ENCODE measurements at places on chromosomes 3 and 15.

- DNase-seq: no peak
Measured at GRCh38 chr15:101474983-101475382, 14.5 kb downstream of the PCSK6 start.

GRCh38 chr3:56302417-56302816, 165.8 kb downstream of the ERC2 start:
- no peak for DNase-seq

- DNase-seq: no peak
Measured at GRCh38 chr15:36210426-36210825, 369.0 kb upstream of the CDIN1 start.

DNA sequence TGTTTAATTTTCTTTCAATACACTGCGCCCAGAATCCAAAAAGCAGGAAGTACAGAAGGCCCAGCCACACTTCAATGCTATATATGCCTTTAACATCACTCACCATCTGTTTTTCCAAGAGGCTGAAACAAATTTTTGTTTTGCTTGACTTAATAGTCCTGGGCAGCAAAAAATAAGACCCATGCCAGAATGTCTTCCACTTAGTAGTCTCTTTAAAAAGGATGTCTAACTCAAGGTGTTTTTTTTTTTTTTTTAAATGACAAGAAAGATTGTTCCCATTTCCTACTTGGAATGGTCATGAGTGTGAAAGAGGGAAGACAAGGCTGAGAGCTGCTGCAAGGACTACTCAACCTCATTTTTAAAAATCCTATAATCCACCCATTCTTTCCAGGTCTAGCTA, 590.3 kb upstream of the SGO1 start:
- DNase-seq: no peak

DNA sequence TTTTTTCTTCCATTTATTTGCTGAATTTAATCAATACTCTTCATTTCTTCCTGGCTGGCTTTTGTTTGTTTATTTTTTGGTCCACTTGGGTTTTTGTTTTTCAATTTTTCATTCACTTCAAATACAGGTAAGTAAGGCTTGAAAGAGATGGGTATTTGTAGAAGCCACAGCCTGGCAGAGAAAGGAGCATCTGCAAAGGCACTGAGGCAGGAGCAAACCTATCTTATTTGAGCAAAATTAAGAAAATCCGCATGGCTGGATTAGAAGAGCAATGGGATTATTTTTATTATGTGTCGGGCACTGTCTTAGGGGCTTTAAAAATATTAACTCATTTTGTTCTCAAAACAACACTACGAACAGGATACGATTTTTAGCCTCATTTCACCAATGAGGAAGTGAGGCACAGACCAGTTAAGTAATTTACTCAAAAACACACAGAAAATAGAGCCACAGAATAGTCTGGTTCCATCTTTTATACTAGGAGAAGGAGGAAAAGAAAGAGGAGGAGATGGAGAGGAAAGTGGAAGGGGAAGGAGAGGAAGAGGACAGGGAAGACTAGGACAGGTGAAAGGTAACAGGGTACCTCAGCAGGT, 35.1 kb upstream of the CCDC80 start:
- DNase-seq: no peak

- no peak for DNase-seq
Measured at GRCh38 chr3:36543276-36543997, 163.1 kb downstream of the STAC start.

- no peak for DNase-seq
Measured at GRCh38 chr15:33888176-33888575, 80.1 kb upstream of the CHRM5 start.

GRCh38 chr15:46848704-46849103, 868.6 kb upstream of the SEMA6D start:
- peak; percentile 72 for DNase-seq

GRCh38 chr3:194758716-194759115, 73.0 kb downstream of the FAM43A start:
- DNase-seq: no peak

GRCh38 chr3:86948822-86949221, 42.1 kb downstream of the VGLL3 start:
- no peak for DNase-seq

- no peak for DNase-seq
Measured at GRCh38 chr3:34261001-34261385, 462.6 kb downstream of the PDCD6IP start.

DNA sequence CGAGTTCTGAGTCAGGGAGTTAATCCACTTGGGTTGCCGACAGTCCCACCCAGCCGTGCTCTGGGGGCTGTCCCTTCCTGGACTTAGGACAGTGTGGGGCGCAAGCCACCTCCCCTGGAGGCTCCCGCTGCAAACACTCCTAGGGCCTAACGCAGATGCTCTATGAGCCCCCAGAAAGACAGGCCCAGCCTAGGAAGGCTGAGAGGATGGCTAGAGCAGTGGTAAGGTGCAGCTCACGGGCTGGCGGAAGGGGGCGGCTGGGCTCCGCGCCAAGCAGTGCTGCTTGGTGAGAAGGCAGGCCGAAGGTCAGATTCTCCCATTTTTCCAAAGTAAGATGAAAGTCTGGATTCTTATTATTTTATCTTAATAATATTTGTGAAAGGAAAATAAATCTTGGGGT, 84.6 kb upstream of the ALDH1L1 start:
- DNase-seq: no peak

DNA sequence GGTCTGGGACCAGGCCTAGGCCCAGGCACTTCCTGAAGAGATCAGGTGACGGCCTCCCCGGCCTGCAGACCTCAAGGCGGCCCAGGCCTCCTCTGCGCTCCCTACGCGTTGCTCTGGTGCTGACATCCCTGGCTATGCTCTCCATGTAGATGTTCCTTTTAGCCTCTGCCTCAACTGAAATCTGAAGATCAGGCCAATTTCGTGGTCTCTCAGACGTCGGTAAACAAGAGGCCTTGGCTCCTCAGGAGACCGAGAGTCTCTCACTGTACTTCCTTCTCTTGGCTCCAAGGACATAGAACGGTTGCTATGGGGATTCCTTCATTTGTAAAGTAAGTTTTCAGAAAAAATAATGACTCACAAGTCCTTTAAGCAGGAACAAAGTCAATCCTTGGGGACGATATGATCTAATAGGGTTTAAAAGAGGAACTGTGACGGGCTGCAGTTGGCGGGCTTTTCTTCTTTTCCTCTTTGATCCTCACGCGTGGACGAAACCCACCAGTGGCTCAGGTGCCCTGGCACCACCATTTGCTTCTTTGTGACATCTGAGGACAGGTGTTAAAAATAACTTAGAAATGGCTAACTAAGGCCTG, 55.6 kb upstream of the CGNL1 start:
- no peak for DNase-seq

DNA sequence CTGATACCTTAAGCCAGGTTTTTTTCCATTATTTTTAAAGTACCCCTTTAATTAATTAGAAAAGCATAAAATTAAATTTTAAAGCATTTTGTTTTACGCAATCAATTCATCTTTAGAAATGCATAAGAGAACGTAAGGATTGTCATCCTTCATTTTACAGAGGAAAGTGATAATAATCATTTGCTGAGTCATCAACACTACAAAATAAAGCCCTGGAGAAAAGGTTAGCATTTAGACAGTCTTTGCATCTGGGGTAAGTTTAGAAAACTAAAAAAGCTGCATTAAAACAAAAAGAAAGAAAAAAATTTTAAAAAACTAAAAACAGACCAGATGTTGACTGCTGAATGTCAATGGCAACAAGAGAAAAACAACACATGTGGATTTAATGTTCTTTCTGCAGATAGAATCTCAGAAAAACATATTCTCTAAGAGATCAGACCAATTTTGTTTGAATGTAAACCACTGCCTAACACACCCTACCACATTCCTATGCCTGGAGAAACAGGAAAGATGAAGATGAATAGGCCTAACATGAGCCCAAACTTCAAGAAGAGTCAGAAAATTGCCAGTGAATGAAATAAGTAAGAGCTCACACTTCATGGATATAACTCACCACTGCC, 59.9 kb downstream of the SUCNR1 start:
- DNase-seq: no peak

DNA sequence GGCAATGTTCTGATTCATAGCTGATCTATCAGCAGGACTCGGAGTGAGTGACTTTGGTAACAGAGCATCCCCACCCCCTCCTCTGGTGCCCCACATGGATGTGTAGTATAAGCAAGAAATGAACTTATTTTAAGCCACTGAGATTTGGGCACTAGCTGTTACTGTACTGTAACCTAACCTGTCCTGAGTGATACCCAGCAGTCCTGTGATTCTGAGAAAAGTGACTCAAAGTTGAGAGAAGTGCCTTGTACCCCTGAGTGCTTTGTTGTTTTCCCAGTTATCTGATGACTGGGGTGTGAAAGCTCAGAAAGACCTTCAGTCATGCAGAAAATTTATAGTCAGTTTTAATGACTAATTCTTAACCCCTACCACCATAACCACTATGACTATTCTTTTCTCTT, 439.9 kb upstream of the RBMS3 start:
- DNase-seq: no peak

DNA sequence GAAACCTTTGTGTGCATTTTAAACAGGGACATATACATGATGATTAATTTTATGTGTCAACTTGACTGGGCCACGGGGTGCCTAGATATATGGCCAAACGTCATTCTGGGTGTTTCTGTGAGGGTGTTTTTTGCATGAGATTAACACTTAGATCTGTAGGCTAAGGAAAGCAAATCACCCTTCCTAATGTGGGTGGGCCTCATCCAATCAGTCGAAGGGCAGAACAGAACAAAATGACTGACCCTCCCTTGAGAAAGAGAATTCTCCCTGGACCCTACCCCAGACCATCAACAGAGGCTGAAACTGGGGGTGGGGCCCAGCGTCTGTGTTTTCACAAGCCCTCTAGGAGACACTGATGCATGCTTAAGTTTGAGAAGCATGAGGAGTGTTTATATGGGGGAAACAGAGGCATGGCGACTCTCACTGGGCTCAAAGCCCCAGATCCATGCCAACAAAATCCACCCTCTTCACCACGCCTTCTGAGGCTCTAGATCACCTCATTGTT, 56.2 kb downstream of the ITGA11 start:
- no peak for DNase-seq

GRCh38 chr3:10470120-10471053, 35.0 kb downstream of the ATP2B2 start:
- DNase-seq: no peak

DNA sequence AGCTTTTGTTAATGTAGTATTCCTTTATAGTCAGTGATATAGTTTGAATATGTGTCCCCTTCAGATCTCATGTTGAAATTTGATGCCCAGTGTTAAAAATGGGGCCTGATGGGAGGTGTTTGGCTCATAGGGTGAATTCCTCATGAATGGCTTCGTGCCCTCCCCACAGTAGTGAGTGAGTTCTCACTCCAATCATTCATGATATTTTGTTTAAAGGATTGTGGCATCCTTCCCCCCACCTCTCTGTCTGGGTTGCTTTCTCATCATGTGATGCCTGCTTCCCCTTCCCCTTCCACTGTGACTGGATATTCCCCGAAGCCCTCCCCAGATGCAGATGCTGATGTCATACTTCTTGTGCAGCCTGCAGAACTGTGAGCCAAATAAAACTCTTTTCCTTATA, 649.8 kb upstream of the NR2F2 start:
- no peak for DNase-seq

DNA sequence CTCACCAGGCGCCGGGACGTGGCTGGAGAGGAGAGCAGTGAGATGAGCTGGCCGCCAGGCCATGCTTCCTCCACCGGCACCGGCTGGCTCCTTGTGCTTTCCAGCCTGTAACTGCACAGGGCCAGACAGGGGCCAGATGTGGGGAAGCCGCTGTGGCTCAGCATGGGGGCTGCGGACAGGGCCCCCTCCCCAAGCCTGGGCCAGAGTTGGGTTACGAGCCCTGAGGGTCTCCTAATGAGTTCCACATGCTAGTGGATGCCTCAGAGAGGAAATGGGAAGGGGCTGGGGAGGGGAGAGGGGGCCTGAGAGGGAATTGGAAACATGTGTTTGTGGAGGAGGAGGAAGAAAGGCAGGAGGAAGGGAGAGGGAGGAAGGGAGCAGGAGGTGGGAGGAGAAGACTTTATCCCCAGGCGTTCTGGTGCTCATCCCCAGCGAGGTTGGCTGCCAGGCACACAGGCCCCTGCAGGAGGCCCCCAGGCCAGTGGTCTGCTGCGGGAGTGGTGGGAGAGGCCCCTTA, 11.7 kb upstream of the DUSP7 start:
- no peak for DNase-seq

GRCh38 chr3:140089403-140090072, 154.6 kb downstream of the CLSTN2 start:
- no peak for DNase-seq

GRCh38 chr3:143002083-143002712, 828 bp downstream of the U2SURP start:
- DNase-seq: no peak

GRCh38 chr3:108103886-108104797, 13.3 kb upstream of the CD47 start:
- no peak for DNase-seq

GRCh38 chr3:43629741-43630140, 7.9 kb upstream of the ANO10 start:
- no peak for DNase-seq

GRCh38 chr15:32840507-32841245, 122.9 kb downstream of the GREM1 start:
- no peak for DNase-seq

GRCh38 chr3:10848261-10848660, 32.2 kb downstream of the SLC6A11 start:
- no peak for DNase-seq

GRCh38 chr3:38960953-38961622, 90.7 kb downstream of the SCN11A start:
- DNase-seq: peak; percentile 35

DNA sequence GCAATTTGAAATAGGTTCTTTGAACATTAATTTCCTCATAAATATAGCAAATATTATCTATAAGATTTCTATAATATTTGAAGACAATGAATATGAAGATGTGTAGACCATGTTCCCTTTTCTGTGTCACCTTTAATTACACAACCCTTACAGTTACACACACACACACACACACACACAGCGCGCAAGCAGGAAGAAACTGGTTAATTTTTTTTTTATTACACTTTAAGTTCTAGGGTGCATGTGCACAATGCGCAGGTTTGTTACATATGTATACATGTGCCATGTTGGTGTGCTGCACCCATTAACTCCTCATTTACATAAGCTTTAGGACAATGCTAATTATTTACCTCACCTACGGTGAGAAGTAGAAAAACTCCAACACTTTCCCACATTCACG, 122.9 kb downstream of the TPRG1 start:
- no peak for DNase-seq

GRCh38 chr3:24177201-24177600, 232.1 kb downstream of the NR1D2 start:
- DNase-seq: no peak

- no peak for DNase-seq
Measured at GRCh38 chr3:12557473-12558100, 700 bp downstream of the MKRN2 start.

- DNase-seq: no peak
Measured at GRCh38 chr3:148238421-148238821, 459.3 kb upstream of the AGTR1 start.

DNA sequence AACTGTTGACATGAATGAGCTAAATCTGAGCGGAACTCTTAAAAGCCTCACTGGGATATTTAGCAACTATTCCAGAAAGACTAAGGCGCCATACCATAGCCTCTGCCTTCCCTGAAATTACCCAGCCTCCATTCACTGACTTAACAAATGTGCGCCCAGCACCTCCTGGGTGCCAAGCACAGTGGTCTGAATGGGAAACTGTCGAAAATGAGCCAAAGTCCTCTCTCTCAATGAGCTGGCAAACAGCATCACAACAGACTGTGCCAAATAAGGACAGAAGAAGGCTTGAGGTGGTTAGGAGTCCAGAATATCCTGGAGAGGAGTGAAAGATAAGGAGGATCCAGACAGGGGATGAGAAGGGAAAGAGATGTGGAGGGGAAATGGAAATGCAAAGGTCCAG, 332.4 kb downstream of the MAGI1 start:
- no peak for DNase-seq

Data from MG63 (cell line).